Fibroblast of skin of scalp (primary cell): ENCODE measurements at places on chromosomes 13 and 19.

DNA sequence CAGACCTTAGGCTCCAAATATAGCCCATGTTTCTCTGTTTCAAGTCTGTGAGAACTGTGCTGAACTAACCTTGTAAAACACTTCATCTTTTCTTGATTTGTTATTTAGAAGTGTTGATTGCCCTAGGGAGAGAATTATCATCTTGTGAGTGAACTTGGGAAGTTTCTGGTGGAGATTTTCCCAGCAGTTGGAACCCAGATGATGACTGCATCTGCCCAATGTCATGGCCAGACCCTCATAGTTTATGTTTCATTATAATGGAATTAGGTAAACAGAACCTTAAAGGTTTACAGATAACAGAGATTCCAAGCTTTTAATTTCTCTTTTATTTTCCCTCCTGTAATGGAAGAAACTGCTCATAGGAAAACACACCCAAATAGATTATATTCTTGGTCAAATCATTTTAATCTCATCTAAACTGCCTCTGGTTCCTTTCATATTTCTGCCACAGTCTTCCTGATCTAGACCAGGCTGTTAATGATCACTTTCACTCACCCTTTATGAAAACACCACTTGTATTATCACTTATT is 569.1 kb downstream of the KCTD12 start:
- no peak for DNase-seq

GRCh38 chr19:27746691-27747380 is 1466.1 kb downstream of the UQCRFS1 start:
- DNase-seq = no peak

- DNase-seq = peak; percentile 91
Observed at GRCh38 chr19:41308450-41309179, 1.4 kb upstream of the CCDC97 start.

GRCh38 chr19:30028992-30029343 is 86.9 kb downstream of the URI1 start:
- no peak for DNase-seq

DNA sequence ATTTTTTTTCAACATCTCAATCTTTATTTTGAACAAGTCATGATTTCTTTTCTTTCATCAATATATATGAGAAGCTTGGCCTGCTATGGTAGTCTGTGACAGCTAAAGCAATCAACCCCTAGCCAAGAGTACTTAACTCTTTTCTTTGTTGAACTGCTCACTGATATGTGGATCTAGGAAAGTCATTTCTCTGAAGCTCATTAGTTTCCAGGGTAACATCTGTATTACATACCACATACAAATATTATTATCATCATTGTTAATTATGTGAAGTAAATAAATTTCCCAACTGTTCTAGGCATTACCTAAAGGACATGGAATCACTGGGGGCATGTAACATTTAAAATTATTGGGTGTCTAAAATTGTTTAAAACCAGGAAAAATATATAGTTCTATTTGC is 267.3 kb downstream of the DCT start:
- DNase-seq = no peak

DNA sequence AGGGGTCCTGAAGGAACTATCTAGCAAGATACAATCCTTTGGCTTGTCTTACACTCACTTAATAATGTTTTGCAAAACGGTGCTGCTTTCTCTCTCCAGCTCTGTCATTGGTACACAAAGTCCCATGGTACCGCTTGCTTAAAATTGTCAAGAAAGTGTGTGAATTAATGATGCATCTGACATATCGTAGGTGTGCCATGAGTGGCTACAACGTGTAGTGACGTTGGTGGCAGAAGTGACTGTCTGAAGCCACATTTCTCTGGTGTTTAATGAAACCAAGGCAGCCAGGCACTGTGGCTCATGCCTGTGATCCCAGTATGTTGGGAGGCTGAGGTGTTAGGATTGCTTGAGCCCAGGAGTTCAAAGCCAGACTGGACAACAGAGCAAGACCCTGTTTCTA is 2.6 kb downstream of the HSH2D start:
- DNase-seq = no peak

DNA sequence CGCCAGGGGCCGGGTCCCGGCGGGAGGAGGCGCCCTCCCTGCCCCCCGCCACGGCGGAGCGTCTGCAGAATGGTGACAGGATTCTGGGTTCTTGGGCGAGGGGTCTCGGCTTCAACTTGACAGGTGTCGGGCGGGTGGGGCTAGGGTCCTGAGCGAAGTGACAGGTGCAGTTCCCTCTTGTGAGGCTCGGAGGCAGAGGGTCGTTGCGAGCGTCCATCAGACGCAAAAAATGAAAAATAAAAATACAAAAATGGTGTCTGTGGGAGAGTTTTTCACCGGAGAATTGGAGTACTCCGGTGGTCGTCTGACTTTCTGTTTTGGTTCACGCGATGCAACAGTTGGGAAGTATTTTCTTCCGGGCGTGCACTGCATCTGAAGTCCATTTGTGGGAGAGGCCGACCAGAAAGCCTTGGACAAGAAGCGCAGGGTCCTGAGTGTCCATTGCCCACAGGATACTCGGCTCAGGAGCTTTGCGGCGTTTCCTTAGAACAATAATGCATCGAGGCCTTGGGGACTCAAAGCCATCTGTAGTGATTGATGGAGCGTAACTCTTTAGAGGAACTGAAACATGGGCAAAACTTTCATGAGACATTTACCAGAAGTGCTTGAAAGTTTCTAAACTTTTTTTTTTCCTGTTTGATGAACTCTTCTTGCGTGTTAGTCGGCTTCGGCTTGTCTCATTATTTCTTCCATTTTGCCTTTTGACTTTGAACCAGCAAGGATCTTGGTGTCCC is 759 bp downstream of the RB1 start:
- peak; percentile 47 for DNase-seq

DNA sequence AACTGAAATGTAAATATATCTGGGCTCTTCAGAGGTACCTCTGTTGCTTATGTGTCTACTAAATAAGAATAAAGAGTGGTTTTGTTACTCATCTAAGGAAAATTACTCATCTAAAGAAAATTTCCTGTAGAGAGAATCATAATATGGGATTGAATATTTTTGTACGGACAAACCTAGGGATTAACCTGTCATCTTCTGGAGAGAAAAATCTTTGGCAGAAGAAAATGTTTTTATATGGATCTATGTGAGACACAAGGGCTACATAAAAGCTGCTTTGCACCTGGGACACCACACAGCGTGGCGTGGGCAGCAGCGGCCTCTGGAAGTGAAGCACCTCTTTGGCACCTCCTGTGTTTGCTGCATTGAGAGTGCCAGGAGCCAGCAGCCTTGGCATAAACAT is 242.9 kb upstream of the DACH1 start:
- DNase-seq = no peak
